CD4-positive, alpha-beta memory T cell (primary cell): ENCODE measurements at places on chromosomes 5 and 9.
A peak's percentile ranks its signal among the peaks of the same experiment; 100 is the strongest.

- no peaks in the 10 kb centered on the region for H3K4me1 ChIP-seq
- no peaks in the 10 kb centered on the region for H3K36me3 ChIP-seq
- H3K4me3 ChIP-seq: no peak overlapping the region
Measured at GRCh38 chr9:88173378-88173999, 35.2 kb upstream of the SPATA31C2 start.

DNA sequence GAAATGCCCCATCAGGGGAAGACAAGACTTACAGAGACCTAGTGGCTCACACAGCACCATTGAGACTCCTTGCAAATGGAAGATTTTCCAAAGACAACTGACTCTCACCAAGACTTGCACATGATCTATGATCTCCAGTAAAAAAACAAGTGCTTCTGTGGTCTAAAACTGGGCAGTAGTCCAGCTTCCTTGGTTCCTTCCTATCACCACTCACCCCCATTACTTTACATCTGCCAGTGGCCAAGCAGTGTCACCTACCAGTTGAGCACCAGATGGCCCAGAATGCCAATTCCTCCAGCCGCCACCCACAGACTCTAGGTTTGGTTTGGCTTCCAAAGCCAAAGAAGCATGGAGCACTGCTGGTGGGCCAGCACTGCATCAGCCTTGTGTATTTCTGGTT, 47.7 kb downstream of the SH3TC2 start:
- no peak overlapping the region for H3K4me3 ChIP-seq
- no peaks in the 10 kb centered on the region for H3K4me1 ChIP-seq
- no peaks in the 10 kb centered on the region for H3K36me3 ChIP-seq
- H3K27ac ChIP-seq: no peak overlapping the region
- no peaks in the 10 kb centered on the region for H3K27me3 ChIP-seq

- no peaks in the 10 kb centered on the region for H3K27me3 ChIP-seq
- no peaks in the 10 kb centered on the region for H3K36me3 ChIP-seq
- H3K4me1 ChIP-seq: no peaks in the 10 kb centered on the region
- no peak overlapping the region for H3K27ac ChIP-seq
Measured at GRCh38 chr5:1033606-1034420, 25.2 kb downstream of the NKD2 start.

- no peaks in the 10 kb centered on the region for H3K36me3 ChIP-seq
- H3K27me3 ChIP-seq: no peaks in the 10 kb centered on the region
- H3K27ac ChIP-seq: no peak overlapping the region
- H3K4me1 ChIP-seq: no peaks in the 10 kb centered on the region
- no peak for DNase-seq
- H3K4me3 ChIP-seq: no peak overlapping the region
Measured at GRCh38 chr5:75435096-75435495, 76.3 kb downstream of the CERT1 start.

GRCh38 chr5:26645659-26646058, 392.7 kb downstream of the CDH9 start:
- H3K4me3 ChIP-seq: no peak overlapping the region
- no peaks in the 10 kb centered on the region for H3K36me3 ChIP-seq
- H3K27ac ChIP-seq: no peak overlapping the region
- no peaks in the 10 kb centered on the region for H3K27me3 ChIP-seq
- no peaks in the 10 kb centered on the region for H3K4me1 ChIP-seq

DNA sequence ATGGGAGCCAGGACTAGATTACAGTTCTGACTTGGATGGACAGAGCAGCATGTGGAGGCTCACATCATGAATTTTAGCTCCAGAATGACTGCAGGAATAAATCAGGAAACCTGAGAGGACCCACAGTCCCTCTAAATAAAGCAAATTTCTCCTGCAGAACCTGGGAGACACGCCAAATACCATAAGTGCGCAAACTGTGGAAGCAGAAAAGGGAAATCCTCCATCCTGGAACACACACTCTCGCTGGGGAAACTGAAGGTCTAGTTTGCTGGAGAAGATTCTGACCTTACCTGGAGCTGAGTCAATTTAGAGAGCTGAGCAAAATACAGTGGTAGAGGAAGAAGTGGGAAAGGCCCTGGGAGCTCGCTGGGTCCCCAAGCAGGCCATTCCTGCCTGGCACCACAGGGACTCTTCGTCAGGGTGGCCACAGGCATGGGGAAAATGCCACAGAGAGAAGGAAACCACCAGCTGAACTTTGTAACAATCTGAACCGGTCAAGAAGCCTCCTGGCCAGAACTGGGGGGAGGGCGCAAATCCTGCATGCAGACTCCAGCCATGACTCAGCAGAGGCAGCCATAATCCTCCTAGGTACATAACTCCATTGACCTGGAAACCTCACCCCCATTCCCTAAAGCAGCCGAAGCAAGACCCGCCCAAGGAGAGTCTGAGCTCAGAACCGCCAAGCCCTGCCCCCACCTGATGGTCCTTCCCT, 390.9 kb downstream of the LRRC70 start:
- DNase-seq: no peak
- H3K36me3 ChIP-seq: no peaks in the 10 kb centered on the region
- no peaks in the 10 kb centered on the region for H3K4me1 ChIP-seq
- H3K27me3 ChIP-seq: no peaks in the 10 kb centered on the region
- H3K27ac ChIP-seq: no peak overlapping the region
- no peak overlapping the region for H3K4me3 ChIP-seq

DNA sequence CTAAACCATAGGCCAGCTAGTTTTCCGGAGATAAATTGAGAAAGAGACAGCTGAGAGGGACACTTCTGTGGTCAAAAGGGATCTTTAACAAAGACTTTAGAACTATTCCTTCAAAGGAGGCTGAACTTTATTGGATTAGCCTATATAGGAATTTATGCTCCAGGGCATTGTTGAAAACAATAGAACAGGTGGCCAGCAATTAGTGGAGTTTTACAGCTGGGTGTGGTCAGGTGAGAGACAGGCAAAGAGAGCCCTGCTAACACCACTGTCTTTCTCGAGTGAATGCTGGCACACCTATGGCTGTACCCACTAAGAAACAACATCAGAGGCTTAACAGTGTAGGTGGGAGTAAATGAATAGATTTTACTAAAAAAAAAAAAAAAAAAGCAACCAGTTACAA, 16.7 kb upstream of the TLR4 start:
- no peak overlapping the region for H3K4me3 ChIP-seq
- no peaks in the 10 kb centered on the region for H3K36me3 ChIP-seq
- no peak for DNase-seq
- no peaks in the 10 kb centered on the region for H3K4me1 ChIP-seq
- no peaks in the 10 kb centered on the region for H3K27me3 ChIP-seq
- no peak overlapping the region for H3K27ac ChIP-seq

GRCh38 chr9:18074041-18074440, 399.9 kb upstream of the ADAMTSL1 start:
- no peaks in the 10 kb centered on the region for H3K36me3 ChIP-seq
- H3K4me3 ChIP-seq: no peak overlapping the region
- H3K27ac ChIP-seq: no peak overlapping the region
- H3K4me1 ChIP-seq: no peaks in the 10 kb centered on the region
- DNase-seq: no peak

GRCh38 chr5:167472566-167473108, 818.8 kb upstream of the WWC1 start:
- no peak overlapping the region for H3K27ac ChIP-seq
- no peaks in the 10 kb centered on the region for H3K36me3 ChIP-seq
- H3K4me3 ChIP-seq: no peak overlapping the region
- DNase-seq: no peak
- H3K27me3 ChIP-seq: no peaks in the 10 kb centered on the region

- no peak overlapping the region for H3K27ac ChIP-seq
- no peaks in the 10 kb centered on the region for H3K36me3 ChIP-seq
- DNase-seq: no peak
Measured at GRCh38 chr9:126296687-126297086, 29.9 kb upstream of the MVB12B start.

DNA sequence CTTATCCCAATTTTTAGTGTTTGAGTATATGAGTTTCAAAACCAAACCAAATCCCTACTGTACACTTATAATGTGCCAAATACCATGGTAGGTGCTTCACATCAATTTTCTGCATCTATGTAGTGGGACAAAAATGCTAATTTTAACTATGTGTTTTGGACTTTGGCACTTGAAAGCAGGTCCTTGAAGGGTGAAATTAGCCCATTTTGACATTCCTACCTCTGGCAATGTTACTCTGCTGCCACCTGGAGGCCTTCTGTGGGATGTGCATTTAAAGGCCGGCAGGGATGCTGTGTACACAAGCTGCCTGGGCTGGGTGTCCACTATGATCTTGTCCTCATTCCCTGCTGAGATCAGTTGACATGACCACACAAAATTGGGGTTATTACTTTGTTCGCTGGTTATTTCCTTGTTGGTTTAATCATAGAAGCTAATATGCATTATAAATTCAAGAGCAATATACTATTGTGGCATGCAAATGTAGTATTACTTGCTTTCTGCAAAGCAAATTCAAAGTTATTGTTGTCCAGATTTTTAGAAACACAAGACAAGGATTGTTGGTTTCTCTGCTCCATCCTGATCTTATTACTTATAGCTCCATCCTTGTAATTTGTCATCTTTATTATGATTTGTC, 166.8 kb downstream of the ARHGEF28 start:
- no peaks in the 10 kb centered on the region for H3K4me1 ChIP-seq
- peak; percentile 44 for DNase-seq
- no peaks in the 10 kb centered on the region for H3K27me3 ChIP-seq
- H3K4me3 ChIP-seq: no peak overlapping the region
- H3K36me3 ChIP-seq: no peaks in the 10 kb centered on the region

- no peak overlapping the region for H3K27ac ChIP-seq
- no peaks in the 10 kb centered on the region for H3K36me3 ChIP-seq
- H3K4me3 ChIP-seq: no peak overlapping the region
- DNase-seq: no peak
- H3K27me3 ChIP-seq: no peaks in the 10 kb centered on the region
- no peaks in the 10 kb centered on the region for H3K4me1 ChIP-seq
Measured at GRCh38 chr5:1122511-1123294, 10.8 kb upstream of the SLC12A7 start.

DNA sequence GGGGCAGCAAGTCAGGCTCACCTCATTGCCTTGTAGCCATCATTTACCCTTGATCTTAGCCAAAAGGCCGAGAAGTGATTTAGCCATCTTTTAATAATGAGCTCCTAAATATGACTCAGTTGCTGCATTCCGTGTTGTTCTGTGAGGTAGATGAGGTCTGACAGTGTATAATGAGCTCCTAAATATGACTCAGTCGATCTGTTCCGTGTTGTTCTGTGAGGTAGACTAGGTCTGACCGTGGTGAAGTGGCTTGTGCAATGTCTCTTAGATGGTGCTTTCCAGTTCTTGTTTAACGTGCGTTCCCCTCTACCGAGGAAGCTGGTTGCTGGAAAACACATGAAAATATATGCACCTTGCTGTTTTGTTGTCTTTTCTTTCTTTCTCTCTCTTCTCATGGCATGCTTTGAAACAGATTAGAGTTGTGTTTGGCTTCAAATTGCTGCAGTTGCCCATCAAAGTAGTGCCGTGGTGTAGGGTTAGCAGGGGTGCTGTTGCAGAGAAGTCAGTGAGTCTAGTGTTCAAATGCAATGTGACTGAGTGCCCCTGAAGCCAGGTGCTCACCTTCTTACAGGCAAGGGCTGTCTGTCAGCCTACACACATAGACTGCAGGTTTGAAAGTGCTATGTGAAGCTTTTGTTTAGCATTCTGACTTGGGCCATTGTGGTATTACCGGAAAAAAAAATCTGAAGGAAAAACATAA, 118.6 kb downstream of the KDM4C start:
- H3K27ac ChIP-seq: no peak overlapping the region
- H3K4me1 ChIP-seq: peaks cover 3% of the 10 kb centered on the region
- no peak overlapping the region for H3K4me3 ChIP-seq
- H3K27me3 ChIP-seq: no peaks in the 10 kb centered on the region
- H3K36me3 ChIP-seq: no peaks in the 10 kb centered on the region
